Activated CD8-positive, alpha-beta memory T cell treated with anti-CD3 and anti-CD28 coated beads, Interleukin-2, amount 10 ng/mL, durations not matched to agents 7 days and 5 days (primary cell): ENCODE measurements at places on chromosomes 5 and 9. TPM values are rescaled to one million over a fixed set of nuclear protein-coding genes. Genes with fewer than 3 reads are reported as not detected.

- no peak for DNase-seq
Observed at GRCh38 chr5:59763541-59763940, 130.0 kb downstream of the PDE4D start.

- DNase-seq, result no peak
Observed at GRCh38 chr5:68304421-68305052, 89.0 kb downstream of the PIK3R1 start.

- no peak for DNase-seq
Observed at GRCh38 chr9:116860509-116861120, 173.5 kb downstream of the TRIM32 start.

DNA sequence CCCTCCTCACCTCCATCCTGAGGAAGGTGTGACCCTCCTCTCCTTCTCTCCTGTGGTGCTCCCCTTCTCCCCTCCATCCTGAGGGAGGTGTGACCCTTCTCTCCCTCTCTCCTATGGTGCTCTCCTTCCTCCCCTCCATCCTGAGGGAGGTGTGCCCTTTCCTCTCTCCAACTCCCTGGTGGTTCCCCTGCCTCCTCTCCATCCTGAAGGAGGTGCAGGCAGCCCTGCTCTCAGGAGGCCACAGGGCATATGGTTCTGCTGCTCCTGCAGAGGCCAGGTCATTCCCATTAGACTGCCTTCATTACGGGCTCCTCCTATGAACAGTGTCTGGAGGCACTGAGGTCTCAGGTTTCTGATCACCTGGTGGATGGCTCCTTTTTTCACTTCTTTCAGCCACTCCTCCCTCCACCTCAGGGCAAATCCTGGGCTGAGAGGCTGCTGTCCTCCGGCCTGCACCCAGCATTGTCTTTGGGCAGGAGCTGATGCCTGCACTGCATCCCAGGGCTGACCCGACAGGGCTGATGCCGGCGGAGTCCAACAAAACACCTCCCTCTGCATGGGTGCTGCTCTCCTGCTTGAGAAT, 197.1 kb downstream of the MED10 start:
- no peak for DNase-seq

GRCh38 chr5:29414681-29415080, 1778.8 kb upstream of the CDH6 start:
- DNase-seq, result no peak

DNA sequence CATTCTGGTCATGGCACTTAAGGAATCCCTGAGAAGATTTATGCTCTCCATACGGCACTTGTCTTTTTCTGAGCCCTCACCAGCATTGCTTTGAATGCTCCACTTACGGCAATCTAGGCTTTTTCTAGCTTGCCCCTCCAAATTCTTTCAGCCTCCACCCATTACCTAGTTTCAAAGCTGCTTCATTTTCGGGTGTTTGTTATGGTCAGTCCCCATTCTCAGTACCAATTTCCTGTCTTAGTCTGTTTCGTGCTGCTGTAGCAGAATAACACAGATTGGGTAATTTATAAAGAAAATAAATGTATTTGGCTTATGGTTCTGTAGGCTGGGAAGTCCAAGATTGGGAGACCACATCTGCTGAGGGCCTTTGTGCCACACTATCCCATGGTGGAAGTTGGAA, 42.0 kb downstream of the ARHGEF28 start:
- no peak for DNase-seq

- DNase-seq, result no peak
Observed at GRCh38 chr9:107467416-107467815, 22.2 kb downstream of the KLF4 start.

- DNase-seq, result no peak
Observed at GRCh38 chr9:27391040-27391895, 94.3 kb upstream of the EQTN start.

DNA sequence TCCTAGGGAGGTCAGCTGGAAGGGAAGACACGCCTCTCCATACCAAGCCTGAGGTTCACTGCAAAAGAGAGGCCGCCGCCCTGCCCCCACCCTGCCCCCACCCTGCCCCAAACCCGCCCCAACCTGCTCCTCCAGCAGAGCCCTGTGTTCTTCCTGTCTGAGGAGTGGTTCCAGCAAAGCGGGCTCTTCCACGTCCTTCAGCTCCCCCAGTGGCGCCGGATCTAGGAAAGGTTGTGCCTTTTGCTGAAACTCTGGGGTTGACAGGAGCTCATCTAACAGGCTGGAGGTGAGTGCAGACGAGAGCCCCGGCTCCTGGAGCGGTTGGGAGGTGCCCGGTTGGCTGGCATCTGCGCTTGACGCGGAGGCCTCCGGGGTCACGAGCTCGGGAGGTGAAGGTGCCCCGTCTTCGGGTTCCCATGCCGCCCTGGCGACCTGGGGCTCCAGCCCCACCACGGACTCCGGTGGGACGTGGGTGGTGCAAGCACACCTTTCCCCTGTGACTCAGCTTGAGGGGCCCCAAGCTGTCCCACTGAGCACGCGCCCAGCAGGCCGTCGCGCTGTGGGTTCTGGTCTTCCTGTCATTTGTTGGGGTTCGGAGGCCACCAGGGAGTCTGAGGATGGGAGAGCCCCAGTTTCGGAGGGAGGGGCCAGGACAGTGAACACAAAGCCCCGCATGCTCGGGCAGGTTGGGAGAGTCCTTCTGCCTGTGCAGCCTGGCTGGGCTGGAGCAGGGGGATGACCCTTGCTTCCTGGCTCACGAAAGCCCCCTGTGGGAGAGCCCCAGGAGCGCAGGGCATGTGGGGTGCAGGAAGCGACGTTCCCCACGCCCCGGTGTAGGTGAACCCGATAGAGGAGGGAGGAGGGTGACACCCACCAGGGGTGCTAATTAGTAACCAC, 1467.1 kb downstream of the FOXD4L5 start:
- peak; percentile 89 for DNase-seq

DNA sequence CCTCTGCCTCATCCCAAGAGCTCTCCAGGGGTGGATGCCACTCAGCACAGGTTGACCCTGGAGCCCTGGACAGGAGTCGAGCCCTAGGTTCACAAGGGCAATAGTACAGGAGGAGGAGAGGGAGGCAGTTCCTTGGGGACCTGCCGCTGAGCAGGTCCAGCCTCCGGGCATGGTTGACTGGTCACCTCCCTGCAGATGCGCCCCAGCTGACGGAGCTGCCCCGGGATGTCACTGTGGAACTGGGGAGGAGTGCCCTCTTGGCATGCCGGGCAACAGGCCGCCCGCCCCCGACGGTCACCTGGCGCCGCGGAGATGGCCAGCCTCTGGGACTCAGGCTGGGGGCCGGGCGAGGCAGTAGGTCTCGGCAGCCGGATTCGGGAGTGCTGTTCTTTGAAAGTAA, 53.7 kb downstream of the HMCN2 start:
- no peak for DNase-seq

- DNase-seq, result no peak
Observed at GRCh38 chr5:36417668-36418067, 116.0 kb upstream of the RANBP3L start.

DNA sequence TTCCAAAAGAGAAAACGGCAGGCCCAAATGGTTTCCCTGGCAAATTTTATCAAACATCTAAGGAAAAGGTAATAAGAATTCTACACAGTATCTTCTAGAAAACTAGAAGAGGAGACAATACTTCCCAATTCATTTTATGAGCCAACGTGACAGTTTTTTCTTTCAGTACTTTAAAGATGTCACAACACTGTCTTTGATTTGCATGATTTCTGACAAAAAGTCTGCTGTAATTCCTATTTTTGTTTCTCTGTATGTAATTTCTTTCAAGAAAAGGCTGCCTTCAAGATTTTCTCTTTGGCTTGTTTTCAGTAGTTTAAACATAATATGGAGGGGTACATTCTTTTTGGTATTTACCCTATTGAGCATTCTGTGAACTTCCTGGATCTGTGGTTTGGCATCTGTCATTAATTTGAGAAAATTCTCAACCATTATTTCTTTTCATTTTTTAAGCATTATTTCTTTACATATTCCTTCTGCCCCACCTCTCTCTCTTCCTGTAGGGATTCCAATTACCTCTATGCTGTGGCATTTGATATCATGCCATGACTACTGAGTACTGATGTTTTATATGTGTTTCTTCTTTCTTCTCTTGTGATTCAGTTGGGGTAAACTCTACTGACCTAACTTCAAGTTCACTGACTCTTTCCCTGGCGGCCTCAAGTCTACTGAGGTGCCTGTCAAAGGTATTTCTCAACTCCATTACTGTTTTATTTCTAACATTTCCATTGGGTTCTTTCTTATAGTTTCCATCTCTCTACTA, 32.2 kb downstream of the ANKS6 start:
- DNase-seq, result no peak

GRCh38 chr5:136028782-136029742, at the start of gene TGFBI:
Gene TGFBI, plus strand, starts transcription at chr5:136028988. Its CDS starts 68 bp downstream, at chr5:136029056.
- DNase-seq, result no peak

GRCh38 chr5:23208959-23209431, 298.4 kb upstream of the PRDM9 start:
- no peak for DNase-seq

GRCh38 chr5:69341520-69342161, 9.0 kb upstream of the CCDC125 start:
- no peak for DNase-seq

DNA sequence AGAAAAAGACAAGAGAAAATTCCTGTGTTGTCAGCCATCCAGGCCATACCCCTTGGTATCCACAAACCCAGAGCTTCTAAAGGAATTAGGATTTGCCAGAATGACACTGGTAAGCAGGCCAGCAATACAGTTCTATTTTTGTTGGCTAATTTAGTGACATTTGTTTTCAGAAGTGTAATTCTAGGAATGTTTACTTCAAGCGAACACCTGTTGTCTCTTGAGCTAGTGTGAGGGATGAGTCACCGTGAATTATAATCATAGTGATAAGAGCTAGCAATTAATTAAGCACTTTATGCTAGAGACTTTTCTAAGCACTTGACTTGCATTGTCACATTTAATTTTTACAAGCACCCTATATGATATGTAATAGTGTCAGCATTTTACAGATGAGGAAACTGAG, 99.2 kb downstream of the PRKACG start:
- DNase-seq, result no peak

DNA sequence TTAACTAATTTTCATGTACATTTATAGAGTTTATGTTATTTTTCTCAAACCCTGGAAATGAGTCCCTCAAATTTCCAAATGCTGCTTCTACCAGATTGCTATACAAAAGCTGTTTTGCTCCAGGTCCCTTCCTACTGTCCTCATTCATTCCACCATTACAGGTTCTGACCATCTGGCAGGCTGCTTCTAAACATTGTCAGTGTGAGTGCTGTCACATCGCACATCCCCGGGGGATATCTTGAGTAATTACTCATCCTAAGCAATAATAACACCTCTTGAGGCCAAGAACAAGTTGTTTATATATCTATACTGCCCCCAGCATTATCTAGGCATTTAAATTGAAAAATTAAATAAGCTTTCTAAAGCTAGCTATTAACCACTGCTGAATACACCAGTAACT, 1675.3 kb upstream of the CDH6 start:
- no peak for DNase-seq

GRCh38 chr5:12704955-12705354, 800.7 kb upstream of the CTNND2 start:
- DNase-seq, result no peak

DNA sequence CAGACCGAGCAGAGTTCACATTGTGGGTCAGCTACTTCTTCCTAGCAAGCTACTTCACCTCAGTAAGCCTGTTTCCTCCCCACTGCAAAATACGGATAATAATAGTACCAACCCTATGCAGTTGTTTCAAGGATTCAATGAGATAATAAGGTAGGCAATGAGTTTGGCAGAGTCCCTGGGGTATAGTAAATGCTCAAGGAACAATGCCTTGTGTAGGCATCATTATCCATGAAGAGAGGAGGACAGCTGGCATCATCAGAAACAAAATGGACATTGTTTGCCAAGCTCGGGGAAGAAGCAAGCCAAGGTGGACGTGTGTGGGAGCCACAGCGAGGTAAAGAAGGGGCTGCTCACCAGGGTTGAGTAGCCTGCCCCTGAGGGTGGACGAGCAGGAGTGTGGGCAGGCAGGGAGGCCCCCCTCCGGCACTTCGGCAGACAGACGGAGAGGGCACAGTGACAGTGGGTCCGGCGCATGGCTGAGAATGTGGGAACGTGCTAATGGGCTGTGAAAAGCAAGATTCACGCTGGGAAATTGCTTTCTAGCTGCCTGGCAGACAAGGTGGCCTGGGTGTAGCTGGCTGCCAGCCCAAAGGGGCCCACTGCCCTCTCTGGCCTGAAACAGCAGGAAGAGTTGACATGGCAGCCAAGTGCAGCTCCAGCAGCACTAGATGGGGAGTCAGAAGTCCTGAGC, 10.1 kb downstream of the CAMK2A start:
- no peak for DNase-seq

GRCh38 chr5:136613230-136613629, 247.9 kb upstream of the TRPC7 start:
- no peak for DNase-seq

- DNase-seq, result no peak
Observed at GRCh38 chr9:110088099-110088498, 119.9 kb downstream of the C9orf152 start.

GRCh38 chr9:630817-631216, 210.7 kb upstream of the DMRT1 start:
- no peak for DNase-seq

GRCh38 chr9:3431890-3432289, 93.9 kb downstream of the RFX3 start:
- DNase-seq, result no peak

DNA sequence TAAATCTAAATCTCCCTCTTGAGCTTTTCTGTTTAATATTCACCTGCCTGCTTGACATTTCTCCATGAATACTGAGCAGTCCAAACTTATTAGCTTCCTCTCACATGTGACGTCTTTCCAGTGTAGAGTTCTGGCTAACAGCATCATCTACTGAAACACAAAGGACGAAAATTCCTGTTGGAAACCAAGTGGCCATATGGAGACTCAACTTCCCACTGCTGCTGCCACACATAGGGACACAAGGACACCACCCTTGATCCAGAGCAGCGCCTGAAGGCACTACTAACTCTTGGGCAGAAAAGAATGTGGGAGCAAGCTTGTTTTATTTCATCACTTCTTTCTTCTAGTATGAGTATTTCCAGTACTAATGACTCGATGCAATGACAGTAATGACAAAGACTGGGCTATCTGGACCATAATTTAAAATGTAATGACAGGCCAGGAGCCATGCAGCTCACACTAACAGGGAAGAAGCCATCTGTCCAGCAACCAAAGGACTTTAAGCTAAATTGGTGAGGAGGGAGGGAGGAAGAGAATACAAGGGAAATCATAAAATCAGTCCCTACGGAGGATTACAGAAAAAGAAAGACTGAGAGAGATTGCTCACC, 19.2 kb downstream of the RNF130 start:
- DNase-seq, result no peak

CATSPER3 gene
- 0.82 TPM for total RNA-seq

CDKN2B-AS1 gene
- total RNA-seq, result 3.3 TPM

NIM1K gene
- 0.50 TPM for total RNA-seq

HMGXB3 gene
- 44.1 TPM for total RNA-seq

MGAT1 gene
- total RNA-seq, result 142 TPM

TAF1L gene
- not detected for total RNA-seq

TIMD4 gene
- total RNA-seq, result 10.2 TPM

IFNB1 gene
- total RNA-seq, result 1.2 TPM

UBE2QL1 gene
- not detected for total RNA-seq

FBXO38 gene
- total RNA-seq, result 52.3 TPM

SLC36A2 gene
- not detected for total RNA-seq

HDHD3 gene
- total RNA-seq, result 16.4 TPM

AMBP gene
- not detected for total RNA-seq
